Stimulated activated CD4-positive, alpha-beta T cell treated with anti-CD3 and anti-CD28 coated beads, TNF-alpha, amount 100 ng/mL, for 4 hours (primary cell): ENCODE measurements at places on chromosomes 7 and 10.

- no peak for DNase-seq
Measured at GRCh38 chr7:15749631-15750030, 63.1 kb upstream of the MEOX2 start.

DNA sequence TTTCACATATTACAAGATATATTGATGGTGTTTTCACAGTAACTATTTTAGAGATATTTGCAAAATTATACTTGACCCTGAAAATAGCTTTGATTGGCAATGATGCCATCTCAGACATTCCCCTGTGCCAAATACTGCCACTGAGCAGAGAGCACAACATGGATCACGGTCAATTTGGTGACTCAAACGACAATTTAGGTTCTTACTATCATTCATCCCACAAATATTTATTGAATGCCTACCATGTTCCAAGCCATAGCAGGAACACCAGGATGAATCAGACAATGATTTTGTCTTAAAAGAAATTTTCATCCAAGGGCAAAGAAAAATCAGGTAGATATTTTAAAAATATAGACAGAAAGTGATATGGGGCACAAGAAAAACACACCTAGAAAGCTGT is 153.2 kb upstream of the ADO start:
- no peak for DNase-seq

GRCh38 chr10:12376211-12376610 is 26.9 kb downstream of the CAMK1D start:
- DNase-seq: no peak

DNA sequence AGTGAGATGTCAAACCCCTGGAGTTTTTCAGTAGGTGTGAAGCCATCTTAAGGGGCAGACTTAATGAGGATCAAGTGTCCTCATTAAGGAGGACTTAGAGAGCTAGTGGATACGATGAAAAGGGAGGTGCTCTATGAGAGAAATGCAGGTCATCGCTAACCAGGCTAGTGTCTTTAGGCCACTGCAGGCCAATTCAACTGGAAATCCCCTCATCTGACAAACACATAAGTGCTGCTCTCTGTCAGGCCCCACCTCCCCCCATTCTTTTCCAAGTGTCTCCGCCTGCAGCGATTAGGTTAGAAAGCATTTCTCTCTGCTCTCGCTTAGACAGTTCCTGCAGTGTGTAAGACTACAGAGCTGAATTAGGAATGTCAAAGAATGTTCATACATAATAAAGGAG is 33.7 kb downstream of the RBM28 start:
- DNase-seq: no peak

DNA sequence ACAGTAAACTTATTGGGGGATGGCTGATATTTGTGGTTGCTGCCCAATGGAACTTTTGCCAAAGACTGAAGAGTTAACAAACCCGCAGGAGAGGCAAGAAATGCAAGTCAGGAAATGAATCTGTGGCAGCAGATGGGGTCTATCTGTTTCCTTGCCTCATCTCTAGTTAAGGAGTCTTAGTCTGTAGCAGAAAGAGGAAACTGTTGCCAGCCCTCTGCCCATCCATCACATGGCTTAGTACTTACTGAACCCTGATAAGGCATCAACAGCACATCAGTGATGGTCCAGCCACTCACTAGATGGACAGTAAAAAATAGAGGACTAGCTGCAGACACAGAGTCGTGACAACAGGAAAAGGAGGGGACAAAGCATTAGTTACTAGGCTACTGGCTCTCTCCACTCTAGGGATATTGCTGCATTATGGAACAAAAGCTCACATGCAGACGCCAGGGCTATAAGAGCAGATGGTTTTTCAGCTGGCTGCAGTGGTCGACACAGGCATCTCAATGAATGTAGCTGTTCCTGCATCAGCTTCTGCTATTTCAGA is 614.7 kb downstream of the PARD3 start:
- DNase-seq: no peak

DNA sequence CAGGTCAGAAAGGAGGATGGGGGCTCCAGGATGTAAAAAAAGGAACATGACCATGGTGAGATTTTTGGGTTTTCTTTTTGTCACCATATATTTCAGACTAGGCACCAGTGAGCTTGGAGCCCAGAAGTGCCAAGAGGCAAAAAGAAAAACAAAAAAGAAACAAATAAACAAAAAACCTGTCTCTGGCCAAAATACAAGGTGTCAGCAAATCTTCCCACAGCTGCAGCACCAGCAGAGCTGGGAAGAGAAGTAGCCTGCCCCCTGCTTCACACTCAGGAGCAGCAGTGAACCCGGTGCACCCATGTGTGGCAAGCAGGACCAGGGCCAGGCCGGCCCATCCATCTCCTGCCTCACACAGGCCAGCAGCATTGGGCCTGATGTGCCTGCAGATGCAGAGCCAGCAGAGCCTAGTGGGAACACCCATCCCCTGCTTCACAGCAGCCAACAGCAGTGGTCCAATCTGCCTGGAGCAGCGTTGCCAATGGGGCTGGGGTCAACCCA is 34.7 kb upstream of the C10orf71 start:
- no peak for DNase-seq
